Mesenchymal stem cell (in vitro differentiated cells and primary cell): ENCODE measurements at places on chromosomes 16 and 17.

DNA sequence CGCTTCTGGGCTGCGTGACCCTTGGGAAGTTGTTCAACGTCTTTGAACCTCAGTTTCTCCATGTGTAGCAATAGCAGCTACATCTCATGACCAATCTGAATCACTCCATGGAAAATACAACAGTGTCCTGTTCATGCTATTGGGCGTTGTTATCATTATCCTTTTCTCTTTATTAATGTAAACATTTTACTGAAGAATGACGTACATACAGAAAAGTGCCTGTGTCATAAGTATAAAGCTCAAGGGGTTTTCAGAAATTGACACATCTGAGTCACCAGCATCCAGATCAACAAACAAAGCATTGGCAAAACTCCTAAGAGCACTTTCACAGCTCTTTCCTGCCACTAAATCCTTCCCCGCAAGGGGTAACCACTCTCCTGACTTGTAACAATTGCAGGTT is 438.4 kb downstream of the XYLT1 start:
- DNase-seq: no peak
- H3K4me1 ChIP-seq: no peaks in the 10 kb centered on the region
- H3K27ac ChIP-seq: no peak overlapping the region

GRCh38 chr16:54954220-54954619 is 23.6 kb downstream of the IRX5 start:
- no peak for DNase-seq
- no peak overlapping the region for H3K27ac ChIP-seq
- no peak overlapping the region for H3K4me3 ChIP-seq
- peaks cover 18% of the 10 kb centered on the region for H3K27me3 ChIP-seq

DNA sequence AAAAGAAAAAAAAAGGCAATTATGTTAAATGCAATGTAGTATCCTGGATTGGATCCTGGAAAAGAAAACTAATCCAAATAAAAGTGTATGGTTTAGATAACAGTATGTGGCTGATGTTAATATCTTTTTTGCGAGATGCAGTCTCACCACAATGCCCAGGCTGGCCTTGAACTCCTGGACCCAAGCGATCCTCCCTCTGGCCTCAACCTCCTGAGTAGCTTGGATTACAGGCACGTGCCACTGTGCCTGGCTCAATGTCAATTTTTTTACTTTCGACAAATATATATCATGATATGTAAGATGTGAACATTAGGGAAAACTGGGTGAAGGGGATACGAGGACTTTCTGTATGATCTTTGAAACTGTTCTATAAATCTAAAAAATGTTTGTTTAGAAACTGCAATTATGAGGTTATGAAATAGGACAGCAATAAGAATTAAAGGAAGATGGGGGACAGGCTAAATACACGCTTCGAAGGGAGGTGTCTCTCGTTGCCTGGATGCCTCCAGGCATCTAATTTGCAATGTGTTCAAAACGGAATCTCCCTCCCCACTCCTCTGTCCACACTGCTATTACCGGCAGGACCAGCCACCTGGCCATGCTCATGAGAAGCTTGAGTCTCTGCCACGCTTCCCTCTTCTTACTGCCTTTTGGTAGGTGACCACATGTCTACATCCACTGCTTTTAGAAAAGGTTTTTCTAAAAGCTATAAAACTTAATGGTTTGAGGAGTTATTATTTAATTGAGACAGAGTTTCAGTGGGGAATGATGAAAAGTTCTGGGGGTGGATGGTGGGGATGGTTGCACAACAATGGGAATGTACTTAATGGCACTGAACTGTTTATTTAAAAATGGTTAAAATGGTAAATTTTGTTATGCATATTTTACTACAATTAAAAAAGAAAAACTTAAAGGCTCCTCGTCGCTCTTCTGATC is 15.2 kb downstream of the UBE2O start:
- H3K4me3 ChIP-seq: no peak overlapping the region
- no peaks in the 10 kb centered on the region for H3K27me3 ChIP-seq
- peaks cover 3% of the 10 kb centered on the region for H3K36me3 ChIP-seq
- H3K4me1 ChIP-seq: peaks cover 12% of the 10 kb centered on the region

DNA sequence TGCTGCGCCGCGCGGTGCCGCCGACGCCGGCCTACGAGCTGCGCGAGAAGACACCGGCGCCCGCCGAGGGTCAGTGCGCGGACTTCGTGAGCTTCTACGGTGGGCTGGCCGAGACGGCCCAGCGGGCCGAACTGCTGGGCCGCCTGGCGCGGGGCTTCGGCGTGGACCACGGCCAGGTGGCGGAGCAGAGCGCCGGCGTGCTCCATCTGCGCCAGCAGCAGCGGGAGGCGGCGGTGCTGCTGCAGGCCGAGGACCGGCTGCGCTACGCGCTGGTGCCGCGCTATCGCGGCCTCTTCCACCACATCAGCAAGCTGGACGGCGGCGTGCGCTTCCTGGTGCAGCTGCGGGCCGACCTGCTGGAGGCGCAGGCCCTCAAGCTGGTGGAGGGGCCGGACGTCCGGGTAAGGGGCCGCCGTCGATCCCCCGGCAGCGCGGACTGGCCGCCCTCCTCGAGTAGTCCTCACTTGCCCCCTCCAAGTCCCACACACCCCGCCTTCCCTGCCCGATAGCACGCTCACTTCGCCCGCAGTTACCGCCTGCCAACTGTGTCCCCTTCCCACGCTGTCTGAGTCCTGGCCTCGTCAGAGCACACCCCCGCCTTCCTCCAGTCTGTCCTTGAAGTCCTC is 470 bp downstream of the MLYCD start:
- no peaks in the 10 kb centered on the region for H3K27me3 ChIP-seq
- peak overlapping the region; percentile 95 for H3K4me3 ChIP-seq
- no peak overlapping the region for H3K27ac ChIP-seq
- DNase-seq: peak; percentile 67

GRCh38 chr17:1122533-1123392 is 57.0 kb downstream of the ABR start:
- DNase-seq: peak; percentile 60
- no peaks in the 10 kb centered on the region for H3K27me3 ChIP-seq
- H3K36me3 ChIP-seq: peaks cover 22% of the 10 kb centered on the region
- H3K27ac ChIP-seq: no peak overlapping the region

GRCh38 chr16:70689970-70690891 is 4.4 kb upstream of the MTSS2 start:
- H3K4me1 ChIP-seq: peaks cover 68% of the 10 kb centered on the region
- no peak overlapping the region for H3K27ac ChIP-seq
- H3K4me3 ChIP-seq: no peak overlapping the region
- H3K36me3 ChIP-seq: peaks cover 16% of the 10 kb centered on the region

- DNase-seq: peak; percentile 53
- H3K4me1 ChIP-seq: no peaks in the 10 kb centered on the region
- H3K27ac ChIP-seq: no peak overlapping the region
- H3K4me3 ChIP-seq: no peak overlapping the region
Observed at GRCh38 chr17:35540589-35541404, 3.3 kb upstream of the SLFN12L start.

GRCh38 chr16:69035375-69035774 is 70.1 kb upstream of the HAS3 start:
- H3K4me1 ChIP-seq: peaks cover 3% of the 10 kb centered on the region
- H3K4me3 ChIP-seq: no peak overlapping the region
- H3K36me3 ChIP-seq: peaks cover 11% of the 10 kb centered on the region

GRCh38 chr16:87575027-87575804 is 27.1 kb upstream of the JPH3 start:
- H3K27ac ChIP-seq: no peak overlapping the region
- peaks cover 7% of the 10 kb centered on the region for H3K4me1 ChIP-seq
- DNase-seq: peak; percentile 45
- no peak overlapping the region for H3K4me3 ChIP-seq
